ENCODE measurements at places on chromosomes 1 and 21.

DNA sequence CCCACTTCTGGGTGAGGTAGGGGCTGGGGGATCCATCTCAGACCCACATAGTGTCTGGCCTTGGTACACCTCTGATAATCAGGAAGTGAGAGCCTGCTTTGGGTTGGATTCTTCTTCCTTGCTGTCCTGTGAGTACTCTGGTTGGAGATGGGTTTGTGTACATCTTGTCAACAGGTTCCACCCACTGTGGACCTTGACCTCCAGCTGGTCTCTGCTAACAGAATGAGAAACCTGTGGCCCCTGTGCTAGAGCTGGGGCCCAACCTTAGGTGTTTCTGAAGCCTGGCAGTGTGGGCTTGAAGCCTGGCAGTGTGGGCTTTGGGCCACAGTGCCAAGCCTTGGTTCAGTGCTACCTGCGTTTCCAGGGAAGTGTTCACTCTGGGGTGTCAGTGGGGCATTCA, 2.6 kb downstream of the ZBTB48 start:
- DNase-seq, result no peak

GRCh38 chr1:32501865-32502264, 37.0 kb downstream of the ZBTB8B start:
- DNase-seq, result no peak

DNA sequence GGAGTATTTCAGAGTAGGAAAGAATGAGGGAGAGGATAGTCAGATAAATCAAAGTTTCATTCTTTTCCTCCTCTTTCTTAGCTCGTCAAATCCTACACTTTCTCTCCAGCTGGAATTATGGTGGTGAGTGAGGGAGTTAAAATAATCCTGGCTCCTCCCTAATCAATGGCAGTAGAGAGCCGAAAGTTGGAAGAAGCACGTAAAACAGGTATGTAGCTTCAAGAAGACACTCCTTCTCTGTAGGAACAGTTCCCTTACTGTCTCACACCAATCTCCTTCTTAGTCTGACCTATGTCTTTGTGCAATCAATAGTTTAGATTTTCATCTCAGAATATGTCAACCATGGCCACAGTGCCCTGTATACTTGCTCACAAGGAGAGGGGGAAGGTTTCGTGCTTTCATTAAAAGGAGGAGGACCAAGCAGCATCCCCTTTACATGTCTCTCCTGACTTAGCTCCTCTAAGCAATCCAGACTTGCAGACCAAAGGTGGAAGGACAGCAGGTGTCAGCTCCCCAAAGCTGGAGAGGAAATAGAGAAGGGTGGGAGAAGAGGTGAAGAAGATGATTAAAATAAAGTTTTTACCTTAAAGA, 878 bp downstream of the MINDY1 start:
- no peak for DNase-seq

- no peak for DNase-seq
Measured at GRCh38 chr1:118339400-118340124, 154.5 kb upstream of the SPAG17 start.

DNA sequence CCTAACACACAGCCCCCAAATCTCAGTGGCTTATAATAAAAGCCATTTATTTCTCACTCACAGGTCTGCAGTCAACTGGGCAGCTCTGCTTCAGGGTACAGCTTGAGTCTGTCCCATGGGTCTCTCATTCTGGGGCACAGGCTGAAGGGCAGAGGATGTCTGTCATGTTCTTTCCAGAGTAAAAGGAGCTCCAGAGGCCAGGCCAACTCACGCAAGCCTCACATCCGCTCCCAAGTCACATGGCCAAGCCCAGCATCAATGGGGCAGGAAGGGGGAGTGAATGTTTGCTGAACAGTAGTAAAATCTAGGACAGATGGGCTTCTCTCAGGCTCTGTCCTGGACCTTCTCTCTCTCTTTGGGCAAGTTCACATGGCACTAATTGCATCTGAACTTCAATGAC, 7.1 kb upstream of the SSBP3 start:
- no peak for DNase-seq

DNA sequence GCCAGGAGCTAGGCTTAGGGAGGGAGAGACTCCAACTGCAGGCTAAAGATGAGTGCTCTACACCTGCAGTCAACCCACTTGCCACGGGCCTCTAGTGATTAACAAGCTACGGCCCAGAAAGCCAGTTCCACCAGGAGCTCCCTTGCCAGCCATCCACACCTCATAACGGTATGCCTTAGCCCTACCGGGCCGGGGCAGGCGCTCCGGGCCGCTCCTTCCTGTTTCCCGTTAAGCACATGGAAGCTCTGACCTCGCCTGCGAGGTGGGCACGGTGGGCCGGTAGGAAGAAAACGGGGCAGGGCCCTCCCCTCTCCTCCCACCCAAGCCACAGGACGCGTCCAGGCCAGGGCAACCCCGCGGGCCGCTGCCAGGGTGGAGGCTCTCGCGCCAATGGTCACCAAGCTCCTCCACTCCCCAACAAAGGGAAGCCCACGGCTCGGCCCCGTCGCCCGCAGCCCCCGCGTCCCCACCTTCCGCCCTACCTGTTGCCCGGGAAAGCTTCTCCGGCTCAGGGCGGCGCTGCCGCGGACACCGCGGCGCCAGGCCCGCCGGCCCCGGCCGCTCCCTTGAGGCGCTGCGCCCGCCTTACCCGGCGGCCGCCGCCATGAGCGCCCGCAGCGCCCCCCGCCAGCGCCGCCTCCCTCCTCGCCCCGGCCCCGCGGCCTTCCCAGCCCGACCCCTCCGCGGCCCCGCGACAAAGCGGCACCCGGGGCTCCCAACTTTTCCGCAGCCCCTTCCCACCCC, 627 bp downstream of the CERS2 start:
- DNase-seq, result no peak

DNA sequence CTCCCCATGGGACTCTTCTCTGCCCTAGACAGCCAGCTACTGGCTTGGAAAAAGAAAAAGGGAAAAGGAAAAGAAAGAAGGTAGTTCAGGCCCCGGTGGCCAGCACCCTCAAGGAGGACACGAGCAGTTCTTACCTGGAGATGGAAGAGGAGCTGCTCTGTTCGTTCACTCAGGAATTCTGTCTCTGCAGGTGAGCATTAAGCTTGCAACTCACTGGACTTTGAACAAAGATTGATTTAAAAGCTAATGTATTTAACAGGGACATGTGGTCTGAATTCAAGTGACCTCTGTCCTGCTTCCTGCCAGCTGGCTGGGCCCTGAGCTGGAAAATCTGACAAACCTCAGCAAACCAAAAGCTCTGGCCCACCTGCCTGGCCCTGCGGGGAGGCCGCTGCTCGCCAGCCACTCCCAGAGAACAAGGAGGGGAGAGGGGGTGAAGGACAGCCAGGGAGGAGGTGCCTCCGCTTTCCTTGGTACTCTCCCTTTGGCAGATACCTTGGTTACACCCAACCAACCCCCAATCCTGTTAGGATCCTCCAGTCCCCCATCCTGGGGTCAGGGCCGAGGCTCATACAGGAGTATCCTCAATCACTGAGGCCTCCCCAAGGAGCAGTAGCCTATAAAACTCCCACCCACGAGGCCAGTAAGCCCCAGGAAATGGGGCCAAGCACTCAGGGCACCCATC, at the start of gene PDZK1:
TSS of gene PDZK1 (minus strand) at position 186 of the 685 bp plus-strand sequence. CDS start 19,347 bp downstream, outside the sequence.
- no peak for DNase-seq

DNA sequence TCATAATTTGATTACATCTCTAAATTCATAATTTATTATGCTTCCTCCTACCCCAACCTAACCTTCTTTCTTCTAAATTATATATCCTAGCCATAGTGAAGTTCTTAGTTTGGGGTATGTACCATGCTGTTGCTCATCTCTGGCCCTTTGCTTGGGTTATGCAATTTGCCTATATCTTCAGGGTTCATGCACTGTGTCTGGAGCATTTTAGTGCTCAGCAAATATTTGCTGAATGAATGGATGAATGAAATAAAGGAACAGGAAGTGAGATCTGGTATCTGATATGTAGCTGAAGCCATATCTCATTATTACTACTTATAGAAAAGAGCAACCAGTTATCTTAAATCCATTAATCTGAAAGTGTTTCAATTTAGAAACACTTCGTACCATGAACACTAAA, 137.6 kb downstream of the GPATCH2 start:
- DNase-seq, result no peak

DNA sequence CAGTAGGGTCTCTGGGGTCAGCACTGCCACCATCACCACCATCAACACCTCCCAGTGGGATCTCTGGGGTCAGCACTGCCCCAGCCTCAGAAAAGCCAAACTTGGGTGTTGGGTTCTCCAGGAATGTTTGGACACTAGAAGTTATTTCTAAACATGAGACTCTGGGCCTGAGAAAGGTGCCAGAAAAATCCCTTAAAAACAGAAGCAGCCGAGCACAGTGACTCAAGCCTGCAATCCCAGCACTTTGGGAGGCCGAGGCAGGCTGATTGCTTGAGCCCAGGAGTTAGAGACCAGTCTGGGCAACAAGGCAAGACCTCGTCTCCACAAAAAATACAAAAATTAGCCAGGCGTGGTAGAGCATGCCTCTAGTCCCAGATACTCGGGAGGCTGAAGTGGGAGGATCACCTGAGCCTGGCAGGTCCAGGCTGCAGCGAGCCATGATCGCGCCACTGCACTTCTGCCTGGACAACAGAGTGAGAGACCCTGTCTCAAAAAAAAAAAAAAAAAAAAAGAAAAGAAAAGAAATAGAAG, 470 bp downstream of the PTAFR start:
- DNase-seq, result no peak
